ENCODE measurements at places on chromosomes 4 and X.

DNA sequence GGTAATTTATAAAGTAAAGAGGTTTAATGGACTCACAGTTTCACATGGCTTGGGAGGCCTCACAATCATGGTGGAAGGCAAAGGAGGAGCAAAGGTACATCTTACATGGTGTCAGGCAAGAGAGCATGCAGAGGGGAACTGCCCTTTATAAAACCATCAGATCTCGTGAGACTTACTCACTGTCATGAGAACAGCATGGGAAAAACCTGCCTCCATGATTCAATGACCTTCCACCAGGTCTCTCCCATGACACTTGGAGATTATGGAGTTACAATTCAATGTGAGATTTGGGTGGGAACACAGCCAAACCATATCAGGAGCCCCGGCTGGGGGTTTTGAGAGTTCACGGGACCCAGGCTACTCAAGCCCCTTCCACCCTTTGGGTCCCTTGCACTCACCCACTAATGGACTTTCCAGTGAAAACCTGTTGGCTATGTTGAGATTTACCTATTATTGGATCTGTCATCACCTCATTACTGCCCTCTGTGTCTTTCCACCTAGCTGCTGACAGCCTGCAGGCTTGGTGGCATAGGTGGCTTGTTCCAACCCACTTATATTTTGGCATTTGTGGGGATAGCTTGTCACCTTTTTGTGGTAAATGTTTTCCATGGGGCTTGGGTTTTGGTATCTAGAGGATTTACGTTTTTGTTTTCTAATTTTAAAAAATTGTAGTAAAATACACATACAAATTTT, 24.0 kb downstream of the IGFBP7 start:
- DNase-seq: no peak

- no peak for DNase-seq
These were observed 85.4 kb downstream of the DCHS2 start for GRCh38 chr4:154406018-154406795.

GRCh38 chr4:3009422-3009821, 46.1 kb downstream of the GRK4 start:
- DNase-seq: no peak

GRCh38 chr4:22071749-22072148, 123.2 kb upstream of the KCNIP4 start:
- DNase-seq: no peak

GRCh38 chr4:93646233-93646930, 182.2 kb upstream of the ATOH1 start:
- no peak for DNase-seq

DNA sequence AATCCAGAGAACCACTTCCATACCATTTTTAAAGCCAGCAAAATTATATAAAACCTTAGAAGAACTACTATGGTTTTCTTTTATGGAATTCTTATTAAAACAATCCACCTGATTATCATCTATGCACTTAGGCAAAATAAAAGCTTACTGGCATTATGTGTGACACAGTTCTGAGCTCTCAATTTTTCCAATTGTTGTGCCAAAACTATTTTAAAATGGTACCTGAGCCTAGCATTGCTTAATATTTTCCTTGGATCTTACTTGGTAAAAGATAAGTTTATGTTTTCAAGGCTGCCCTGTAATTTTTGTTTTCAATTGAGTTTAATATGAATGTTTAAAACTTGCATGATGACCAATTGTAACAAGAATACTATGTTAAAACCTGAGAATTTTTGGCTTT, 201.3 kb downstream of the MAD2L1 start:
- DNase-seq: no peak

DNA sequence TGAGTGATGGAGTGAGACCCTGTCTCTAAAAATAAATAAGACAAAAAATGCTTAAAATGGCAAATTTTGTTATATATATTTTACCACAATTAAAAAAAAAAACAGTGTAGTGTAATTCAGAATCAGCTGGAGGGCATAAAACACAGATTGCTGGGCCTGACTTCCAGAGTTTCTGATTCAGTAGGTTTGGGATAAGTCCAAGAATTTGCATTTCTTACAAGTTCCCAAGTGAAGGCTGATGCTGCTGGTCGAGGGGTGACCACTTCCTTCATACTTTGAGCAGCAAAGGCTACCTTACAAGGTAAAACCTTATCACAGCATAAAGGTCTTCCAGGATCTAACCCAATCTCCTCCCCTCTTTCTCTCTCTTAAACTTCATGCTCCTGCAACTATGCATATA, 40.7 kb downstream of the KLHL8 start:
- no peak for DNase-seq

DNA sequence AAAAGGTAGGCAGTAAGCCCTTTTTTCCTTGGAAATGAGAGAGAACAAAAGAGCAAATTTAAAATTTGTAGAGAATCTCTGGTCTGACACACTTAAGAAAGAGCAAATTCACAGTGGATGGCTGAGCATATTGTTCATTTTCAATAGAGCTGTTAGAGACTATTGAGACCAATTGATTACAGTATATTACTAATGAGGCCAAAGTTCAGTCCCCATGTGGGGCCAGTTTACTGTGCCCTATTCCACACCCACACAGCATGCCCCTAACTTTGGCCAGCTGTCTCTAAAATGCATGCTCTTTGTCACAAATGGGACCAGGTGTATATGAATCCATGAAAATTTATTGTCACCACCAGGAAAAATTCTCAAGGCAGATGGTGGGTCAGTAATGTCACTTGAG, 470.5 kb downstream of the PCDH7 start:
- no peak for DNase-seq

DNA sequence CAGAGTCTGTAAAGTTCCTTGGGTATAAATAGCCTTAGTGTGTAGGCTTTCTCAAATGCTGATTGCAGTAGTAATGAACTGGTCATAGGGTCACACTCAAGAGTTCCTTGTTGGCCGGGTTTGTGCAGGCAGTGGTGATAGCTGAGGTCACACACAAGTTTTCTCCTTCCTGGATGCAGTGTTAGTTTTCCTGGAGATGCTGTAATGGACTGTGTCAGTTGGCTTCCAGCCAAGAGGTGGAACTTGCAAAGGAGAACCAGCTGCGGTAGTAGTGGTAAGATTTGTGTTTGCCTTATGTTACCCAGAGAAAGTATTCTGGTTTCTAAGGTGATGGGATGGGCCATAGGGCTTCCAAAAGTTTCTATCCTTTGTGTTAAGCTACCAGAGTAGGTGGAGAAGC, 409.8 kb upstream of the FRG1 start:
- no peak for DNase-seq

DNA sequence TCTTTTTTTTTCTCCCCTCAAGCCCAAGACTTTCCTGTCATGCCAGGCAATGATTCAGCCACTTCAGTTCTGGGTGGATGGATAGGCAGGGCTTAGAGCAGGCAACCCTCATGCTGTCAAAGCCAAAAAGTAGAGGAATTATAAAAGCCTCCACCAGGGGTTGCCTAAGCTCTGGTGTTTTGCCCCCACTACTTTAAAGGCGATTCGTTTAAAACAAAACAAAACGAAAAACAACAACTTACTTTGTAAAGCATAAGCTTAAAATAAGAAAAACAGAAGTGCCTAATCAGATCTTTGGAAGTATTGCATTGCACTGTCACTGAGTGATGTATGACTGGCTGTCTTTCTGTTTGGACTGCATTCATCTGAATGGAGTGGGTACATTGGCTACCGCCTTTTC, 5.3 kb upstream of the IDS start:
- no peak for DNase-seq

- DNase-seq: no peak
These were observed 28.8 kb upstream of the IL13RA1 start for GRCh38 chrX:118698516-118699170.

DNA sequence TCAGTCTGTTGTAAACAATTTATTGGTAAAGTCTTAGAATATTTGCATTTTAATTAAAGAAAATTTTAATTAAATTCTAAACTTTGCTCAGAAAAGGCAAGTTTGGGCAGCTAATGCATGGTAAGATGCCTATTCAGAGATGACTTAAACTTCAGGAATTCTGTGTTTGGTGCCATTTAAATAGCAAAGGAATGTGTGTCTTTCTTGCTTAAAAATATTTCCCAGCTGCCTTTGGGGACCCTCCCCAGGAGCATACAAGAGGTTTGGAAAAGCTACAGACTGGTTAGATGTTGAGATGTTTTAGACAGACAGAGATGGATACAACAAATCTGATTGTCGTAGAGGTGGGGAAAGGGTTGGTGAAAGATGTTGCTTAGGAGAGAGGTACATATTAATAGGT, 36.5 kb downstream of the AFF2 start:
- DNase-seq: no peak

DNA sequence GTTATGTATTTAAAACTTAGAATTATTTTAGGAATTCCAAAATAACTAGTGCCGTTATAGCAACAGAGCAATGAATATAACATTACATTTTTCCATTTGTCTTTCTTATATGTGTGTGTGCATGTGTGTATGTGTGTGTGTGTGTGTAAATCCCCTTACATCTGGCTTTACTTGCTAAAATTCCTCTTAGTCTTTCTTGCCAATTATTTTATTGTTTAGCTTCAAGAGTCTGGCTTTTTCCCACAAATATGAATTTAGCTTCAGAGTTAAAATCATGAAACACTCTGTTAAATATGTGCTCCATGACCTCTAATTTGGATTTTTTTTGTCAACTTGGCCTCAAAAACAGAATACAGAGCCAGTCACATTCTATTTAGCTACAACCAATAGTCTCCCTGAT, 18.9 kb downstream of the FGF13 start:
- DNase-seq: no peak

DNA sequence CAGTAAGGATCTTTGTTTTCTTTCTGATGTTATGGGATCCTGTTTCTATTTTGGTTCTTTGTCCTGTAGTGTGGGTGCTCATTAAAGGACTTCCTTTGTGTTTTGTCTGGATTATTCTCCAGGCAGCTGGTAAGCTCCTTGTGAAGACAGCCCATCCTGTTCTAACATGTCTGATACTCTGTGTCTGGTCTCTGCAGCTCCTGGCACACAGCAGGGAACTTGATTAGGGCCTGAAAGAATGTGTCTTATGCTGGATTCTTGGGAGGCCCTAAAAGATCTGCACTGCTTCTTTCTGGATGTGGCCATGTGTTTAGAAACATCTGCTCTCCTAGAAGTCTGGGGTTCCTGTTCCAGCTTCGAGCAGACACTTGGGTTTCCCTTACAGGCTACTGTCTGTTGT, 38.1 kb upstream of the ATXN3L start:
- no peak for DNase-seq

DNA sequence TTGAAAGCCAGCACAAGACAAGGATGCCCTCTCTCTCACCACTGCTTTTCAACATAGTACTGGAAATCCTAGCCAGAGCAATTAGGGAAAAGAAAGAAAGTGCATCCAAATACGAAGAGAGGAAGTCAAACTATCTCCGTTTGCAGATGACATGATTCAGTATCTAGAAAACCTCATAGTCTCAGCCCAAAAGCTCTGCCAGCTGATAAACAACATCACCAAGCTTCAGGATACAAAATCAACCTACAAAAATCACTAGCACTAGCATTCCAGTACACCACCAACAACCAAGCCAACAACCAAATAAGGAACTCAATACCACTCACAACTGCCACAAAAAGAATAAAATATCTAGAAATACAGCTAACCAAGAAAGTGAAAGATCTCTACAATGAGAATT, 38.6 kb downstream of the COX7B2 start:
- no peak for DNase-seq

GRCh38 chr4:176635372-176636261, 157.1 kb downstream of the VEGFC start:
- DNase-seq: no peak

DNA sequence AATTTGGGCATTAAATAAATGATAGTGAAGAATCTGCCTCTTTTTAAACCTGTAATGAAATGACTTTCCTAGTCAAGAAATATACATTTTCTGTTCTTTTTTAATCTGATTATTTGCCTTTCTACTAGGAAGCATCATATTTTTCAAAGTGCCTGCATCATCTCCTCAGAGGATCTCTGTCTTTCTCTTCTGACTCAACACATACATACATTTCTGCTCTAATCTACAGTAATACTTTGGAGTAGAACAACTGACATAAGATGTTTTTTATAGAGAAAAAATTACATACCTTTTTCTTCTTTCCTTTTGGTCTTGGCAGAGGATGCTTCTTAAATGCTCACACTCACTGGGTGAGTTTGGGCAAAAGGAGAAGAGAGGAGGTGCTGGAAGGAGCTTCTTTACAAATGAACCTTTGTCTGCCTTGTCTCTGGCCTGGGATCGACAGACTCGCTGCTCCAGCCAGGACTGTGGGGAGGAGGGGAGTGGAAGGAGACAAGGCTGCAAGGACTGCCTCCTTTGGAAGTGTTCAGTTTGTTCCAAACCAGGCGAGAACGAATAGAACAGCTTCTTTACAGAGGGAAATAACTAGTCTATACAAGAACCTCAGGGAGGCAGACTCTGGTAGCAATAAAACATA, at the start of gene SCRG1:
TSS of gene SCRG1 (minus strand) at position 338 of the 637 bp plus-strand sequence. CDS start 7,702 bp downstream, outside the sequence.
- no peak for DNase-seq

- no peak for DNase-seq
These were observed 125.5 kb downstream of the ATG4A start for GRCh38 chrX:108216919-108217571.

- no peak for DNase-seq
These were observed 680.7 kb upstream of the BOD1L1 start for GRCh38 chr4:14308229-14308651.

DNA sequence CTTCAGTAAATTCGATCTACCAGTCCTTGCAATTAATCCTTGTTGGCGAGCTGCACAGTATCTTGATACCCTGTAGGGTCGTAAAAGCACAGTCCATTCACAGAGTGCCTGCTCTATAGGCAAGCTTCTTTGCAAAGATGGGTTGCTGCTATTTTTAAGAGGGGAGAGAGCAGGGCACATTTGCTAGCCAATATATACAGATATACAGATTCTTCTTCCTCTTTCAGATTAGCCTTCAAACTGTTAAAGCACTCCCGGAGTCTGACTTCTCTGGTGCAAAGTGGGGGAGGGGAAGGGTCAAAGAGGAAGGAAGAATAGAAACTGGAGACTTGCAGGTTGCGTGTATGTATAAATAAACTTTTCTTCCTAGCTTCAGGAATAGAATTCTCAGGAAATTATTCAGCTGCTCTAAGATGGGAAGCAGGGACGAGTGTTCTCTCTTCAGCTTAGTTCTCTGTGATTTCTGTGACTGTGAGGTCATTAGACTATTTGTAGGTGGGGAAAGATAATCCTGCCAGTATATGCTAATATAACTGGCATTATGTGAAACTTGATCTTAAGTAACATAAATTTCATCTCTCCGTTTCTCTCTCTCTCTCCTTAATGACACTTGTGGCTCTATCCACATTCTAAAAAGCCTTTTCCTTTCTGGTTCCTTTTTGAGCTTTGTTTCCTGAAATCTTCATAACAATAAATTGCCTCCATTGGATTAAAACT, at the start of gene CYSLTR1:
TSS of gene CYSLTR1 (minus strand) at position 242 of the 717 bp plus-strand sequence. CDS start 53,865 bp downstream, outside the sequence.
- DNase-seq: peak; percentile 31

- DNase-seq: no peak
These were observed 98.3 kb upstream of the MAML3 start for GRCh38 chr4:140252141-140252741.

- no peak for DNase-seq
These were observed 331.8 kb upstream of the TENM3 start for GRCh38 chr4:181911420-181911819.
